ENCODE measurements at places on chromosomes 1 and 21.

GRCh38 chr1:222109836-222110235, 367.9 kb upstream of the DUSP10 start:
- no peak for DNase-seq

GRCh38 chr1:26890467-26890796, 349 bp upstream of the GPN2 start:
- no peak for DNase-seq

DNA sequence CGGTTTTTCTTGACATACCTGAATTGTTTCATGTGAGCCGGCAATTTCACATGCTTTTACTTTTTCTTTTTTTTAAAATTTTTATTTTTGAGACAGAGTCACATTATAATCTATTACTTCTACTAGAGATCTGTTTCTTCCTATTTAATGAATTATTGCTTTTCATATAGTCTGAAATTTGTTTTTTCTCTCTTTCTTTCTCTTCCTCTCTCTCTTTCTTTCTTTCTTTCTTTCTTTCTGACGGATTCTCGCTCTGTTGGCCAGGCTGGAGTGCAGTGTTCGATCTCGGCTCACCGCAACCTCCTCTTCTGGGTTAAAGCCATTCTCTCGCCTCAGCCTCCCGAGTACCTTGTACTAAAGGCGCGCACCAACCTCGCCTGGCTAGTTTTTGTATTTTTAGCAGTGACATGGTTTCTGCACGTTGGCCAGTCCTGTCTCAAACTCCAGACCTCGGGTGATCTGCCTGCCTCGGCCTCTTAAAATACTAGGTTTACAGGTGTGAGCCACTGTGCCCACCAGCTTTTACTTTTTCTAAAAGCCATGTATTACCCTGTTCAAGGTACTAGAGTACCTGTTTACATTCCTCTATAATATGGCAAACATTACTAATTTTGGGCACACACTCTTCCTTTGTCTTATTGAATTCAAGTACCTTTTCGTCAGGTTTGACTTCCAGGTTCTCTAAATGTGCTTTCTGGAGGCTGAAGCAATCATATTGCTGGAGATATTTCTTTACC, 86.5 kb upstream of the RHOU start:
- no peak for DNase-seq

DNA sequence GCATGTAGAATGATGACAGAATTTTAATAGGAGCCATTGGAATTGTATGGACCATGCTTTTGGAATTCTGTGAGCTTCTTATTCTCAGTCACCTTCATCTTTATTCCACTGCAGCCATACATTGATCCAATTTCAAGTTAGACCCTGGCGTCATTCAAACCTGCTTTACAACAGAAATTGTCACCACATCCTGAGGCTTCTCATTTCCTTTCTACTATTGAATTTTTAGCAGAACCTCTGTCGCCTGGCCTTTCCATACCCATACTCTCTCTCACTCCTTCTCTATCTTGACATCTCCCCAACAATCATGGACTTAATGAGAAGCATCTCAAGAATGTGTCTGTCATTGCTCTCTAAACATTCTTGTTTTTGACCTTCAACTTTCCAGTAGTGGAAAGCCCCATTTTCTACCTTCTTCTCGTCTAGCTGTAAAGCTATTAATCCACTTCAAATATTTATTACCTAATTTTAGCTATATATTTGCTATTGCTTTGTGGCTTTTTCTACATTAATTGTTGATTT, 74.1 kb downstream of the CRB1 start:
- no peak for DNase-seq

DNA sequence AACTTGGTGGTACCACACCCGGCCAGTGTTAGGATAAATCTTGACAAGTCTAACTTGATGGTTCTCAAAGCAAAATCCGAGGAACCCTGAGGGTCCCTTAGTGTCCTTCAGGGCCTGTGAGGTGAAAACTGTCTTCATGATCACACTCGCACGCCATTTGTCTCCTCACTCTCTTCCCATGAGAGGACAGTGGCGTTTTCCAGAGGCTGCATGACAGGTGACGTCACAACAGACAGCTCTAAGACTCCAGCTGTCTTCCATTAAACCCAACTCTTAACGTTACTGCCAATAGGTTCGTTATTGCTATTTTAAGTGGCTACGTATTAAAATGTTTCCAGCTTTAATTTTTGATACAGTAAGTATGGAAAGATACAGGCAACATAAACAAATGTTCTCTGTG, 13.8 kb downstream of the CFAP74 start:
- DNase-seq = no peak

GRCh38 chr1:33273406-33273805, 17.1 kb downstream of the ZNF362 start:
- no peak for DNase-seq

DNA sequence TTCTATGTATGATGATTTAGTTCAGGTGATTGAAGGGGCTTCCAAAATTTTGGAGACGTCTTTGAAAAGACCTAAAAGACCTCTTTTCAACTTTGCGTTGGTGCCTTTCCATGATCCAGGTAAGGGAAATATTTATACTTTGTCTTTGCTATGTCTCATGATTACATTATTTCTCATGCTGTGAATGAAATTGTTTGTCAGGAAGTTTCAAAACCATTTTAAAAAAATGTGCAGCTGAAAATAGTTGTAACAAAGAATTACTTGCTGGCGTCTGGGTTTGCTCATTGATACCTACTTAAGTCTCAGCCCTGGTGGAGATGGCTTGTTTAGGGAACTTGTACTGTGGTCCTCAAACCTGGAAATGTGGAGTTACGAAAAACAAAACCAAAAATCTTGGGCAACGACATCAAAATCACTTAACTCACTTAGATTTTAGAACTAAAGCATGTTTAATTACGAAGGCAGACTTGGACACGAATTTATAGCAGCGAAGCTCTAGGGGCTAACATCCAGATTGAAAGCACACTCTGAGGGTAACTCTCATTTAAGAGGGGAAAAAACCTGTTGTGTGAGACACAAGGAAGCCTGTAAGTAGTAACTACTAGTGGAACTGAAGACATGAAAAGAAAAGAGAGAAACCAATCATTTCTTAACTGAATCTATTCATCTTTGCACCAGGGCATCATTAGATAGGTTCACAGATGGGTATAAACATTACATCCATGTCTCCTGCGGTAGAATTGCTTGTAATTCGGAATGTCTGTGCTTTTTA, 924 bp downstream of the HMCN1 start:
- no peak for DNase-seq

DNA sequence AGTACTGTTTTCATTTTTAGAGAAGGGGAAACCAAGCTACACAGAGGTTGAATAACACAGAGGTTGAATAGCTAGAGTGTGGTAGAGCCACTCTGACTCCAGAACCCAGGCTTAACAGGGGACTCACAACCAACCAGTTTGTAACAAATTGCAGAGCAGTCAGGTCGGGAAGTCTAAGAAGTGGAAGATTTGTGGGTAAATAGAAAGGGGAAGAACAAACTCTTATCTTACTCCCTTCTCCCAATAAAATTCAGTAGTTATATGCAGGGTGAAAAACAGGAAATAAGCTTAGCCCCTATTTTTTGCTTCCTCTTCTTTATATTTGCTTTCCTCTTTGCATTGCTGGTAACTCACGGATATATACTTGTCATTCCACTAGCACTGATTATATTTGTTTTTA, 23.2 kb downstream of the CDC42 start:
- DNase-seq = no peak

DNA sequence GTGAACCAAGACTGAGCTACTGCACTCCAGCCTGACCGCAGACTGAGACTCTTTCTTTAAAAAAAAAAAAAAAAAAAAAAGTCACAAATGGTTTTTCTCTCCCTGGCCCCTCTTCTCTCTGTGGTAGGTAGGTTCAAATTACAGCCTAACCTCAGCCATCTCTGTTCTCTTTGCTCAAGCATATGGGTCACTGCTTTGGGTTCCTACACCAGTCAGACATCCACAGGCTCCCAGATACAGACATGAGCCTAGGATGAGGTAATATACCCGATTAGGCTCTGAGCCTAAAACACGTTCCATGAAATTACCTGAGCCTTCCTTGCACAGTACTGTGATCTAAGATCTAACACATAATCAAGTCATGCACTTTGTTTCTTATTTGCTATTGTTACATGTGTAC, 90.5 kb upstream of the JAK1 start:
- no peak for DNase-seq

- DNase-seq = no peak
Observed at GRCh38 chr1:55055951-55056631, 16.7 kb downstream of the PCSK9 start.

- no peak for DNase-seq
Observed at GRCh38 chr1:186980400-186980799, 151.7 kb downstream of the PLA2G4A start.

GRCh38 chr1:89681045-89681729, 48.3 kb downstream of the LRRC8C start:
- DNase-seq = no peak

GRCh38 chr1:24201941-24202440, 14.9 kb upstream of the IFNLR1 start:
- DNase-seq = no peak

GRCh38 chr1:217193151-217193550, 437.7 kb downstream of the GPATCH2 start:
- no peak for DNase-seq

GRCh38 chr21:42272984-42273600, 42.1 kb downstream of the TFF3 start:
- no peak for DNase-seq

DNA sequence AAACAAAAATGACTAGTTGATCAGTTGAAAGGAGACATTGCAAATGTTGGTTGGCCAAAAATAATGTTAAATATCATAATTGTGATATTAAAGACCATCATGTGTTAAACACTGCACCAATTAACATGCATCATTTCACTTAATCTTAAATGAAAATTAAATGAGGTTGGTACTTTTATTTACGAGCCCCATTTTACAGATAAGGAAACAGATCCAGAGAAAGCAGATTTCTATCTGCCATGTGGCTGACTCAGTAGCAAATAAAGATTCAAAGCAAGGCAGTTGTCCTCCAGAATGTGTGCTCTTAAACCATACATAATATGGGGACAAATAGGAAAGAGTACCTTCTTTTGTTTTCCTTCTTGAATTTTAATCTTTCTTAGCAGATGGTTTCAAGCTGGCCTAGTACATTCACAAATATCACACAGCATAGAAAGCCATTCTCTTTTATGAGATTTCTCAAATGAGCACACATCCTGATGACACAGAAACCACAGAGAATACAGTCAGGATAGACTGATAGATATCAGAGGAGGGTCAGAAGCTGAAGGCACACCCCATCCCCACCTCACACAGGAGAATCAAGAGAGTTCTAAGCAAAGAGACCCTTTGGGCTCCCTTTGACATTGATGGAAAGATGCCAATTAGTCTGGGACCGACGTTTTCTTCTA, 647.9 kb upstream of the CAMK1G start:
- no peak for DNase-seq

GRCh38 chr1:112674986-112675727, 698 bp downstream of the MOV10 start:
- peak; percentile 11 for DNase-seq

GRCh38 chr1:36387141-36387949, 1.6 kb upstream of the STK40 start:
- no peak for DNase-seq

DNA sequence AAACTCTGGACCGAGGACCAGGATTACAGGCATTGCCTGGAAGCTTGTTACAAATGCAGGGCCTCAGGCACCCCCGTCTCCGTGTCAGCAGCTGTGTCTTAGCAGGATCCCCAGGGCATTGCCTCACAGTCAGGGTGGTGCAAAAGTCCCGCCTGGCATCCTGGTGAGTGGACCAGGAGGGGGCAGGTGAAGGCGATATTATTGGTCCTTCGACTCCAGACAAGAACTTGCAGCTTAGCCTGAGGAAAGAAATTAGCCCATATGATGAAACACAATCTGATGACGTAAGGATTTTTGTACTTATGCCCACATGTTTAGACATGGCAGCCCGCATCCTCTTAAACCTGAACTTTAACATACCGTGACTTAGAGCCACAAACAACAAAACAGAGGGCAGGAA, 40.8 kb downstream of the RSPH1 start:
- no peak for DNase-seq

GRCh38 chr1:8910914-8911313, 32.4 kb upstream of the ENO1 start:
- DNase-seq = no peak

GRCh38 chr1:239253032-239253431, 133.3 kb upstream of the CHRM3 start:
- DNase-seq = no peak

DNA sequence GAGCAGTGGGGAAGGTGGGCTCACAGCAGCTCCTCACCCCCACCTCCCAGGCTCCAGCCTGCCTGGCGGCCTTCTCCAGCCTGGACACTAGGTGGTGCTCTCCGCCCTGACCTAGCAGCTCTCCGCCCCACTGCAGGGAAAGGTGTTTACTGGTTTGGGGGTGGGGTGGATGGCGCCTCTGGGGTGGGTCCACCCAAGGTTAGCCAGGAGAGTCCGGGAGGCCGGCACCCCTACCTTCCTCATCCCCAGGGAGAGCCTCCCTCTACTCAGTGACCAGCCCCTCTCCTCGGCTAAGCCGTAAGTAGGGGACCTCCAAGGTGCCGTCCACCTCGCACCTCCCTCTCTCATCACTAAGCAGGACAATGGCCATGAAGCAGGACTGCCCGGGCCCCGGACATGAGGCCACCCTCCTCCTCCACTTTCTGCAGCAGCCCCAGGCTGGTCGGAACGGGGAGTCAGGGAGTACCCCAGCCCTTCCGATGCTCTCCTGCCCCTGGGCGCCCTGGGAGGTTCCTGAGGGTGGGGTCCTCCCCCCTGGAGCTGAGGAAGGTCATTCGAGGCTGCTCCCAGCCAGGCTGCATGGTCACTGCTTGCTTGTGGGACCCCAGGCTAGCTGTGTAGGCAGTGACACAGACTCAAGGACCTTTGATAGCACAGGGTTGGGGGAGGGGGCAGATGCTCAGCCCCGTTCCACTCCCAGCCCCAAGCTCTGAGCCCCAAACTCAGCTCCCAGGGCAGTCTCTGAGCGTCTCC, 101.4 kb upstream of the VAMP3 start:
- DNase-seq = peak; percentile 27

- DNase-seq = no peak
Observed at GRCh38 chr1:67555461-67556296, 125.5 kb upstream of the SERBP1 start.

GRCh38 chr1:28129150-28129549, 40.7 kb upstream of the EYA3 start:
- no peak for DNase-seq

- DNase-seq = no peak
Observed at GRCh38 chr1:210686841-210687240, 358.1 kb downstream of the HHAT start.

- DNase-seq = no peak
Observed at GRCh38 chr1:44630116-44630515, 44.2 kb downstream of the TMEM53 start.

DNA sequence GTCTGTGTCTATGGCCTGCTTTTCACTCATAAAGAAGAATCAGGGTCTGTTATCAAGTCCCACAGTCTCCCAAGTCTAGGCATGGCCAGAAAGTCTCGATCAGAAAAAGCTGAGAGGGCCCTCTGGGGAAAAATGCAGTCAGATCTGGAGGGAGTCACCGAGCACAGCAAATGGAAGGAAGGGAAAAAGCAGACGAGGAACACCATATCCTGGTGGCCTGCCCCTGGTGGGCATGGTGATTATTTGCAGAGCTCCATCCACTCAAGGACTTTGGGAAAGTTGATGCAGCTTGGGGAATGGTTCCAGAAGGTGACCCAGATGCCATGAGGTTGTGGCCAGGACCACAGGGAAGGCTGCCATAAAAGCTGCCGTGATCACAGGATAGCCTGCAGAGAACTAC, 189.1 kb downstream of the CLIC6 start:
- no peak for DNase-seq

- DNase-seq = no peak
Observed at GRCh38 chr1:46659307-46659870, 8.8 kb downstream of the ATPAF1 start.

All from stimulated activated CD4-positive, alpha-beta T cell treated with anti-CD3 and anti-CD28 coated beads, Interleukin-15, amount 100 ng/mL, for 1 hour (primary cell).